ENCODE measurements at places on chromosomes 7 and 10.

GRCh38 chr7:104775531-104775930 lies 238.5 kb upstream of the KMT2E start:
- no peak for DNase-seq

GRCh38 chr10:20007426-20007825 lies 191.2 kb downstream of the PLXDC2 start:
- DNase-seq: no peak

- DNase-seq: no peak
Observed at GRCh38 chr7:103651593-103652377, 205.8 kb upstream of the SLC26A5 start.

- no peak for DNase-seq
Observed at GRCh38 chr10:60862517-60862916, 81.5 kb downstream of the RHOBTB1 start.
